Karpas-422 (cell line): ENCODE measurements at places on chromosomes 16 and 17. TPM values are rescaled to one million over a fixed set of nuclear protein-coding genes. Genes with fewer than 3 reads are reported as not detected.

DNA sequence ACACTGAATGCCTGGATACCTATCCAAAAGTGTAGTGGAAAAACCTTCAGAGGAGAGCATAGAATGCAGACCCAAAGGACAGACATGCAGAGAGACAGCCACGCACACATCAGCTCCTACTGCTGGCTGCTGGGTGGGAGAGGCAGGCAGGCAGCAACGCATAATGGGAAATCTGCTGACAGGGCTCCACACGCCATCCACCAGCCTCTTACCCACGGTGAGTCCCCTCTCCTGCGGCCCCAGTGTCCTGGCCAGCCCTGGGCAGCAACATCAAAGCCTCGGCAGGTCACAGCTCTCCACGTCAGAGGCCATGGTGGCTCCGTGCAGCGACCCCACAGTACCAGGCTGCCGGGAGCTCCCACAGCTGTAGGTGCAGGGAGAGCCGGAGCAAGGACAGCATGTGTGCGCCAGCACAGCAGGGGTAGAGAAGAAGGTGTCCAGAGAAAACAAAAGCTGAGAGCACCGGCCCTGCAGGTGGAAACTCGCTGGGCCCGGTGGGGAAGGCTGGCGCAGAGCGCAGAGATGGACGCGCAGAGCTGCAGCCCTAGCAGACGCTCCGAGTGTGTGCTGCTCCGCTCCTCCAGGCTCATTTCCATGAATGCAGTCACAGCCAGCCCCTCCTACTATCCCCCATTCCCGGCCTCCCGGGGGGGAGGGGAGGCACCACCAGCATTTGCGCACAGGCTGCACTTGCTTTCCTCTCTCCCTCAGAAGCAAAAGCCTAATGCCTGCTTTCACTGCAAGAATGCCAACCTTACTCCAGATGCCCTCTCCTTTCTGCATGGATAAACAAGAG is 58.9 kb downstream of the CYTH1 start:
- peaks cover 27% of the 10 kb centered on the region for H3K4me1 ChIP-seq
- H3K4me3 ChIP-seq = no peak overlapping the region
- no peak for DNase-seq
- no peaks in the 10 kb centered on the region for H3K27me3 ChIP-seq
- no peaks in the 10 kb centered on the region for H3K36me3 ChIP-seq

DNA sequence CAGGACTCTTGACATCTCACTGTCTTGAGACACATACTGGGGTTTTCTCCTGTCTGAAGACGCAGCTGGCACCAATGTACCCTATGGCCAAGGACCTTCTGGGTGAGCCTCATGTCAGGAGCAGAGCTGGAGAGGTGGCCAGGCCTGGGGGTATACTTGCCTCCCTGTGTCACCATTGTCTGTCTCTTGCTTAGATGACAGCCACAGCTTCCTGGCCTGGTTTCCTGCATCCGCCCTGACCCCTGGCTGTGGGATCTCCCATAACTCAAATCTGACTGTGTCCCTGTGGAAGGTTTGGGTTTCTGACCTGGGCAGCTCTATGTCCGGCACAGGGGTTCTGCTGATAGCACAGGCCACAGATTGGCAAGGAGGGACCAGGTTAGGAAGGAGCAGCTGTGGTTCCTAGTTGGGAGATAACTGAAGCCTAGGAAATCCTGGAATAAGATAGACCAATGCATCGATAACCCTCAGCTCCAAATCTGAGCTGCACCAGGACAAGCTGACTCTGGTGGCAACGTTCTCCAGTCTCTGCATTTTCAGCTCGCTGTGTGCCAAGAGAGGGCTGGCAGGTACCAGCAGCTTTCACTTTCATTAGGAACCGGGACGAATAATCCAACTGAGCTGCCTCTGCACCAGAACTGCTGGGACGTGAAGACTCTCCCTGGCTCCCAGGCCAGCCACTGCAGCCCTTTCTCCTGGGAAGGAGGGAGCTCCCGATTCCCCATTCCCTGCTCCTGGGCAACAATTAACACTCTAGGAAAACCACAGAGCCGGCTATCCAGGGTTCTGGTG is 5.0 kb downstream of the DEXI start:
- H3K4me3 ChIP-seq = peak overlapping the region; percentile 98; the same call in 1 of the 2 replicates
- DNase-seq = no peak
- H3K4me1 ChIP-seq = peaks cover 43% of the 10 kb centered on the region
- H3K27ac ChIP-seq = peak overlapping the region; percentile 91

DNA sequence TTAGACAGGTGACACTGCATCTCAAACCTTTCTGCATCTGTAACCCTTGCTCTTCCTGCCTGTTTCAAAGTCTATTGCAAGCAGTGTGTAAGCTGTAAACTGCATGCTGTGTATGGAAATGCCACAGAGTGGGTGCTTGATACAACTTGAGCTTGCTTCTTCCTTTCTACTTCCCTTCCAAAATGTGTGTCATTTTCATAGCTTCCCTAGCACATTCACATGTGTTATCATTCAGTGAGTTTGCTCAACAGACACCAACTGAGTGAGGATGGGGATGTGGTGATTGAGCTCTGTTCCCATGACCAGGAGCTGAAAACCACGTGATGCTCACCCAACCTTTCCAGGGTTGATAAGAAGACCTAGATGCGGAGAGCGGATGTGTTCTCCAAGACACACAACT is 111.1 kb downstream of the VAT1L start:
- H3K4me3 ChIP-seq = no peak overlapping the region
- no peak for DNase-seq
- H3K4me1 ChIP-seq = no peaks in the 10 kb centered on the region
- H3K27me3 ChIP-seq = no peaks in the 10 kb centered on the region
- no peak overlapping the region for H3K27ac ChIP-seq

GRCh38 chr17:77366558-77367245 is 225.9 kb downstream of the SEC14L1 start:
- H3K4me3 ChIP-seq = no peak overlapping the region
- no peaks in the 10 kb centered on the region for H3K36me3 ChIP-seq
- no peaks in the 10 kb centered on the region for H3K27me3 ChIP-seq
- no peak overlapping the region for H3K27ac ChIP-seq
- H3K4me1 ChIP-seq = no peaks in the 10 kb centered on the region

DNA sequence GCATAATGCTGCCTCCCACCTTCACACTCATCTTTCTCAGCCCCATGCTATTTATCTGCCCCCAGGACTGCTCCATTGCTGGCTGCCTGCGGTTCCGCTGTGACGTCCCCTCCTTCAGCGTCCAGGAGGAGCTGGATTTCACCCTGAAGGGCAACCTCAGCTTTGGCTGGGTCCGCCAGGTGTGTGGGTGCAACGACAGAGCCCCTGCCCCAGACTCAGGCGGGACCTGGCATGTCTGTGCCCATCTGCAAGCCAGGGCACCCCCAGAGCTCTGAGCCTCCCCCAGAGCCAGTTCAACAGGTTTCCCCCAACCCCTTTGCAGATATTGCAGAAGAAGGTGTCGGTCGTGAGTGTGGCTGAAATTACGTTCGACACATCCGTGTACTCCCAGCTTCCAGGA is 12.9 kb upstream of the ITGAD start:
- no peaks in the 10 kb centered on the region for H3K27me3 ChIP-seq
- no peaks in the 10 kb centered on the region for H3K4me1 ChIP-seq
- H3K4me3 ChIP-seq = no peak overlapping the region
- DNase-seq = no peak
- H3K36me3 ChIP-seq = no peaks in the 10 kb centered on the region
- no peak overlapping the region for H3K27ac ChIP-seq

- DNase-seq = no peak
- no peak overlapping the region for H3K4me3 ChIP-seq
- H3K4me1 ChIP-seq = no peaks in the 10 kb centered on the region
- H3K27me3 ChIP-seq = no peaks in the 10 kb centered on the region
- H3K27ac ChIP-seq = no peak overlapping the region
These were observed 26.4 kb downstream of the EEF2K start for GRCh38 chr16:22232277-22233036.

DNA sequence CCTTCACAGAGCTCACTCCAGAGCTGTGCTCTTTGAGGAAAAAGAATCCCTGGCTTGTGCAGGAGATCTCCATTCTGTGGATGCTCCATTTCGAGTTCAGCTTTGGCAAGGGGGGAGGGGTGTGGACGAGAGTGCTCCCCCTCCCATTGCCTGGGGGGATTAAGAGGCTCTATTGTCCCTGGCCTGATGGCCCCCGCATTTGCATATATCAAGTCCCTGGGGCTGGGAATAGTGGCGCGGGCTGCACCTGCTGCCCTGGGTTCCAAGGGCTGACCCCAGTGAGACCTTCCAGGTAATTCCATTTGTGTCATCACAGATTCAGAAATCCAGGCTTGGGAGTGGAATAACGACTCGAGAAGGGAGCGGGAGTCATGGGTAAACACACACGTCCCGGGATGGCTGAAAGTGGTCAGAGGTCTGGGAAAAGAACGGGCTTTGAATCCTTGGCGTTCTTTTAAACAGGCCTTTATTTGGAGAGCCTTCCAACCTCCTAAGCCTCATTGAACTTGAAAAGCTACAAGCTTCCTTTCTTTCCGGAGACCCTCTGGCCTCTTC is 479.3 kb downstream of the HS3ST3B1 start:
- no peaks in the 10 kb centered on the region for H3K4me1 ChIP-seq
- H3K27me3 ChIP-seq = no peaks in the 10 kb centered on the region
- H3K36me3 ChIP-seq = no peaks in the 10 kb centered on the region
- DNase-seq = no peak
- no peak overlapping the region for H3K4me3 ChIP-seq

DNA sequence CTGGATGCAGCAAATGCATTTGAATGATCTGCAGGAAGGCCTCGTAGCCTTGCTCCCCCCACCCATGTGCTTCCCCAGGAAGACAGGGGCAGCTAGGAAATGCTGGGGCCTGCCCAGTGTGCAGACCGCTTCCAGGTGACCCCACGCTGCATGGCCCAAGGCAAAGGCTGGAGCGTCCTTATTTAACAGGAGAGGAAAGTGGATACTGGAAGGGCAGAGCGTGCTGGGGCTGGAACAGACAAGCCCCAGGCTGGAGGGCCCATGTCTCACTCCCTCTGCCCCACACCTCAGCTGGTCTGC is 26.1 kb upstream of the NPTX1 start:
- no peaks in the 10 kb centered on the region for H3K36me3 ChIP-seq
- no peak overlapping the region for H3K27ac ChIP-seq
- no peak for DNase-seq
- peaks cover 6% of the 10 kb centered on the region for H3K4me1 ChIP-seq

DNA sequence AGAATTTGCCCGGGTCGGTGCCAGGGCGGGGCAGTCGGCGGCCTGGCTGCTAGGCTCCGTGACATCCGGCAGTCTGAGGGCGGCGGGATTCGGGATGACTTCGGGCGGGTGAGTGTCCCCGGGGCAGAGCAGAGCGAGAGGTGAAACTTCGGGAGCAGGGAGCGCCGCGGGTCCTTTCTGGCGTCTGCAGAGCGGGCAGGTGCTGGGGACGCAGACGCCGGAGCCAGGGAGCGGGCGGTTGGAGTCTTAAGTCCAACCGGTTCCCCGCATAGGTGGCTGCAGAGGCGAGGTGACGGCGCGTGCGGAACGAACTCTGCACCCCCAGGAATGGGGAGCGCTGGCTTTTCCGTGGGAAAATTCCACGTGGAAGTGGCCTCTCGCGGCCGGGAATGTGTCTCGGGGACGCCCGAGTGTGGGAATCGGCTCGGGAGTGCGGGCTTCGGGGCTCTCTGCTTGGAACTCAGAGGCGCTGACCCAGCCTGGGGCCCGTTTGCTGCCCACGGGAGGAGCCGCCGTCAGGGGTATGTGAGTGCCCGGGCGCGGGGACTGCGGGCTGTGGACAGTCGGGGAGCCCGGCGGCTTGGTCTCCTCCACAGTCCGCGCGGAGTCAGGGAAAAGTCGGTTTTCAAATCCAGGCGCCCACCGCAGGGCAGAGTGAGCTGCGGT is at the start of gene B4GALNT2:
TSS of gene B4GALNT2 (plus strand) at position 71 of the 666 bp plus-strand sequence. CDS start at position 95, 24 bp downstream.
- H3K27me3 ChIP-seq = no peaks in the 10 kb centered on the region
- no peak for DNase-seq
- H3K36me3 ChIP-seq = no peaks in the 10 kb centered on the region
- no peak within 1 kb of the TSS for H3K27ac ChIP-seq
- no peak within 1 kb of the TSS for H3K4me3 ChIP-seq
- no peaks in the 10 kb centered on the region for H3K4me1 ChIP-seq

DNA sequence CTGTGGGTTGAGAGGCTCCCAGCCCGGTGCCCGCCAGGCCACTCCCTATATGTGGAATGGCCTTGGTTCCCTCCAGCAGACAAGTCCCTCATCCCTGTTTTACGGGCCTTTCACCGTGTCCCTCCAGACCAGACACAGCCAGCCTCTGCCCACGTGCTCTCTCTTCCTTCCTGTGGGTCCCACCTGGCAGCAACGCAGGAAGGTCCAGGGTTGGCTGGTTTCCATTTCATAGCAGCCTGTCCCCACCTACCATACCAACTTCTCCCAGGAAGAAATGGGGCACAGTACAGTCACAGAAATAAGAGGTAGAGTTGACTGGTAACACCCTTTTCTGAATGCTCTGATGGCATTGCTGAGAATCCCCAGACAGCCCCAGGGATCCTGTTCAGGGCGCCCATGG is 34.9 kb downstream of the PLD6 start:
- H3K27ac ChIP-seq = no peak overlapping the region
- DNase-seq = no peak
- H3K36me3 ChIP-seq = no peaks in the 10 kb centered on the region
- H3K4me3 ChIP-seq = no peak overlapping the region

- no peaks in the 10 kb centered on the region for H3K4me1 ChIP-seq
- H3K36me3 ChIP-seq = peaks cover 19% of the 10 kb centered on the region; the same call in 1 of the 2 replicates
- no peak overlapping the region for H3K4me3 ChIP-seq
- H3K27ac ChIP-seq = no peak overlapping the region
- DNase-seq = no peak
- H3K27me3 ChIP-seq = no peaks in the 10 kb centered on the region
These were observed 62.8 kb downstream of the RABEP1 start for GRCh38 chr17:5344914-5345313.

- no peak overlapping the region for H3K4me3 ChIP-seq
- no peak overlapping the region for H3K27ac ChIP-seq
- no peaks in the 10 kb centered on the region for H3K27me3 ChIP-seq
- no peak for DNase-seq
- H3K4me1 ChIP-seq = peaks cover 11% of the 10 kb centered on the region
These were observed 26.3 kb downstream of the MARCHF10 start for GRCh38 chr17:62781831-62782251.

- no peak overlapping the region for H3K27ac ChIP-seq
- H3K27me3 ChIP-seq = no peaks in the 10 kb centered on the region
- no peak overlapping the region for H3K4me3 ChIP-seq
- H3K4me1 ChIP-seq = no peaks in the 10 kb centered on the region
These were observed 37.9 kb downstream of the SIAH1 start for GRCh38 chr16:48347191-48347865.

VPS35L gene
- 4.7 and 6.6 TPM in 2 replicates for total RNA-seq

ABCC12 gene
- 0.04 and 0.86 TPM in 2 replicates for total RNA-seq

PRR15L gene
- 0.97 and 2.7 TPM in 2 replicates for total RNA-seq

CENPN gene
- total RNA-seq = 24.4 and 80.4 TPM in 2 replicates

FOXL1 gene
- not detected in 2 replicates for total RNA-seq

UTS2R gene
- not detected in 2 replicates for total RNA-seq

ASPHD1 gene
- 0.19 and 2.2 TPM in 2 replicates for total RNA-seq

KRT31 gene
- not detected in 2 replicates for total RNA-seq
